T-helper 1 cell treated with Interleukin-12 subunit alpha and Interleukin-12 subunit beta and Interleukin-4 antibody, amounts not matched to agents 30 ng/mL and 1 ng/mL, for 36 hours (primary cell): ENCODE measurements at places on chromosomes 5 and 9. TPM values are rescaled to one million over a fixed set of nuclear protein-coding genes. Genes with fewer than 3 reads are reported as not detected.

GPRIN1 gene
- 2.2 and 2.6 TPM in 2 replicates for total RNA-seq

IFNK gene
- total RNA-seq, result not detected in 2 replicates

RNF183 gene
- 0.34 TPM in 1 of 2 replicates, not detected in the other for total RNA-seq

IFNB1 gene
- total RNA-seq, result not detected in 2 replicates

FAM153A gene
- total RNA-seq, result 8.6 and 9.9 TPM in 2 replicates

LEAP2 gene
- total RNA-seq, result 2.7 and 3.8 TPM in 2 replicates

PCDHB14 gene
- not detected in 2 replicates for total RNA-seq

EFNA5 gene
- total RNA-seq, result not detected in 2 replicates

TLR4 gene
- not detected in 2 replicates for total RNA-seq

MRPL36 gene
- 60.2 and 62.8 TPM in 2 replicates for total RNA-seq

SLC25A2 gene
- total RNA-seq, result 0.44 and 0.56 TPM in 2 replicates

NSMF gene
- 30.5 and 33.1 TPM in 2 replicates for total RNA-seq

STPG3 gene
- total RNA-seq, result 0.27 TPM in 1 of 2 replicates, not detected in the other

LECT2 gene
- total RNA-seq, result not detected in 2 replicates

MYO10 gene
- not detected in 2 replicates for total RNA-seq

TPPP gene
- 0.02 TPM in 1 of 2 replicates, not detected in the other for total RNA-seq

CKMT2 gene
- 0.27 TPM in 1 of 2 replicates, not detected in the other for total RNA-seq

CA9 gene
- total RNA-seq, result 0.15 TPM in 1 of 2 replicates, not detected in the other

LNPEP gene
- total RNA-seq, result 75.1 and 76.4 TPM in 2 replicates

MYMK gene
- not detected in 2 replicates for total RNA-seq

GABRA6 gene
- not detected in 2 replicates for total RNA-seq

RAI14 gene
- total RNA-seq, result 0.71 and 0.88 TPM in 2 replicates

BAAT gene
- total RNA-seq, result 0.07 TPM in 1 of 2 replicates, not detected in the other

PIP5KL1 gene
- 1.7 and 1.8 TPM in 2 replicates for total RNA-seq

LMX1B gene
- total RNA-seq, result not detected in 2 replicates

ANKRD18A gene
- total RNA-seq, result 2.1 and 5.0 TPM in 2 replicates
